HCT116 (cell line): ENCODE measurements at places on chromosomes 12 and 14. TPM values are rescaled to one million over a fixed set of nuclear protein-coding genes. Genes with fewer than 3 reads are reported as not detected.

DNA sequence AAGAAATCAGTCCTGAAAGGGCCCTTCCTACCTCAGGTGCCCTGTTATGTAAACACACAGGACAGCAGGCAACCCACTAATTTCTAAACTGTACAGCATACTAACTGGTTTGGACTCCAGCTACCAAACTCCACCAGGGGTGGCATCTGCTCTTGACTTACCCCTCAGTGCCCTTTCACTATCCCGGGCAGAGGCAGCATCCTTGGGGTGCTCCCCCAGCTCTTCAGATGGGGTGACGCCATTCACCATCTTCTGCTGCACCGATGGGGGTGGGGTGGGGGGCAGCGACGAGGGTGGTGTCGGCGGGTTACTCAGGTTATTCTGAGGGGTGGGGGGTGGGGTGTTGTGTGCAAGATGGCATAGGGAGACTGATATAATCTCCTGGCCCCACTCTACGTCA lies 11.5 kb upstream of the PRKAG1 start:
- no peak overlapping the region for H3K27ac ChIP-seq
- no peaks in the 10 kb centered on the region for H3K4me1 ChIP-seq
- DNase-seq = no peak
- peaks cover 38% of the 10 kb centered on the region for H3K36me3 ChIP-seq

DNA sequence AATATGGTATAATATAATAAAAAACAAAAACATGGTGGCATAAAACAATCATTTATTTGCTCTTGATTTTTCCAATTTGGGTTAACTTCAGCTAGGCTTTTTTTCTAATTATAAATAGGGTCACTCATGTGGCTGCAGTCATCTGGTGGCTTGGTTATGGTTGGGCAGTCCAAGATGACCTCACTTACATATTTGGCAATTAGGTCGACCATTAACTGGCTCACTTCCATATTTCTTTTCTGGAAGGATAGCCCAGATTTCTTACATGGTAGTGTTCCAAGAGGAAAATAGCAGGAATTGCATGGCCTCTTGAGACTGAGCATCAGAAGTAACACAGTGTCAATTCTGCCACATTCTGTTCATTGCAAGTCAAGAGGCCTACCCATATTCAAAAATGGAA lies 153.4 kb downstream of the FUT8 start:
- no peaks in the 10 kb centered on the region for H3K36me3 ChIP-seq
- no peak overlapping the region for H3K4me3 ChIP-seq
- DNase-seq = no peak
- H3K27me3 ChIP-seq = no peaks in the 10 kb centered on the region

GRCh38 chr12:107377596-107378385 lies 284.4 kb upstream of the CRY1 start:
- no peaks in the 10 kb centered on the region for H3K36me3 ChIP-seq
- H3K4me1 ChIP-seq = peaks cover 24% of the 10 kb centered on the region
- H3K4me3 ChIP-seq = no peak overlapping the region
- DNase-seq = no peak
- H3K27me3 ChIP-seq = no peaks in the 10 kb centered on the region
- H3K27ac ChIP-seq = no peak overlapping the region

DNA sequence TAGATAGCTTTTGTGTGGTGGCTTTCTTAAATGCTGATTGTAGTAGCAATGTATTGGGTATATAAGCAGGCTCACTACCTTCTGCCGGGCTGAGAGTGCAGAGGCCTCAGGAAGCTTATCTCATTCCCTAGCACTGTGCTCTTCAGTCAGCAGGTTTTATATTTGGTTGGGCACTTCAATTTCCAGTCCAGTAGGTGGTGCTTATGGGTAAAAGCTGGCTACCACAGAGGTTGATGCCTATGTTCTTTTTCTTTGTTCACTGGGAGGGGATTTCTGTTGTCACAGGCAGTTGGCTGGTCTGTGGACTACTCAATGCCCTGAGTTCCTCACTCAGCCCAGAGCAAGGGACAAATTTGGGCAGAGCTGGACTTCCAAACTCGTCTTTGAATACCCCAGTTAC lies 43.0 kb upstream of the GLIPR1 start:
- no peak overlapping the region for H3K4me3 ChIP-seq
- DNase-seq = no peak
- no peaks in the 10 kb centered on the region for H3K27me3 ChIP-seq
- H3K27ac ChIP-seq = no peak overlapping the region
- H3K4me1 ChIP-seq = no peaks in the 10 kb centered on the region

DNA sequence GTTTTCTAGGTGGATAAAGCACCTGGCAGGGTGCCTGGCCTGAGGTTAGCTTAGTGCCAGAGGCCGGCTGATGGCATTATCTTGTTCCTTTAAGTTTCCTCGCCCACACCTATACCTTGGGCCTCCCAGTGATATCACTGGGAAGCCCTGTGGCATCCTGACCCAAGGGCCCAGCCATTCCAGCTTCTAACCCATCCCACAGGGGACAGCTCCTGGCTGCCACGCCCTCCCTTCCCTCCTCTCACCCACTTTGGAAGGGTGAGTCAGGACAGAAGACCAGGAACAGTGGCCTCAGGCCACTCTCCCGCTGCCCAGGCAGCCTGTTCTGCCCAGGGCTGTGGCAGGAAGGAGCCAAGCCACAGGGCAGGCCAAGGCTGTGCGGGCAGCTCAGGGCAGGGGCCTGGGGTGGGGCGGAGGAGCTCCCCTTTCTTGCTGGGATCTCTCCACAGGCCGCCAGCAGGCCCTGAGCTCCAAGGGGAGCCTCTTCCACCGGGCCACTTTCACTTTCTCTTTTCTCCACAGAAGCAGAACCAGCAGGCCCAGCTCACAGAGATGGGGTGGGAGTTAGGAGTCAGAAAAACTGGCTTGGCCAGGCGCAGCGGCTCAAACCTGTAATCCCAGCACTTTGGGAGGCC lies 75.1 kb downstream of the IRF2BPL start:
- H3K4me1 ChIP-seq = peaks cover 99% of the 10 kb centered on the region
- peak; percentile 81 for DNase-seq

The POP5 gene
- 66.9 TPM for total RNA-seq

DNA sequence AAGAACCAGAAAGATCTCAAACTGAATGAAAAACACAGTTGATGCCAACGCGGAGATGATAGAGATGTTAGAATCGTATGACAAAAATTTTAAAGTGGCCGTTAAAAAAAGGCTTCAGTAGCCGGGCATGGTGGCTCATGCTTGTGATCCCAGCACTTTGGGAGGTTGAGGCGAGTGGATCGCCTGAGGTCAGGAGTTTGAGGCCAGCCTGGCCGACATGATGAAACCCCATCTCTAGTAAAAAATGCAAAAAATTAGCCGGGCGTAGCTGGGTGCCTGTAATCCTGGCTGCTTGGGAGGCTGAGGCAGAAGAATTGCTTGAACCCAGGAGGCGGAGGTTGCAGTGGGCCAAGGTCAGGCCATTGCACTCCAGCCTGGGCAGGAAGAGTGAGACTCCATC lies 5.4 kb upstream of the ACVRL1 start:
- no peaks in the 10 kb centered on the region for H3K36me3 ChIP-seq
- no peaks in the 10 kb centered on the region for H3K27me3 ChIP-seq
- H3K27ac ChIP-seq = no peak overlapping the region
- H3K4me1 ChIP-seq = no peaks in the 10 kb centered on the region
- DNase-seq = no peak

- peak overlapping the region; percentile 60 for H3K4me3 ChIP-seq
- peak; percentile 78 for DNase-seq
- H3K27me3 ChIP-seq = no peaks in the 10 kb centered on the region
- peaks cover 22% of the 10 kb centered on the region for H3K4me1 ChIP-seq
- no peaks in the 10 kb centered on the region for H3K36me3 ChIP-seq
Measured at GRCh38 chr12:1605129-1606020, 11.0 kb upstream of the FBXL14 start.

GRCh38 chr12:70120970-70121369 lies 122.3 kb upstream of the CNOT2 start:
- no peaks in the 10 kb centered on the region for H3K36me3 ChIP-seq
- no peak overlapping the region for H3K27ac ChIP-seq
- no peaks in the 10 kb centered on the region for H3K27me3 ChIP-seq
- no peak overlapping the region for H3K4me3 ChIP-seq
- no peak for DNase-seq

- no peaks in the 10 kb centered on the region for H3K36me3 ChIP-seq
- H3K4me1 ChIP-seq = no peaks in the 10 kb centered on the region
- no peak for DNase-seq
- no peak overlapping the region for H3K27ac ChIP-seq
- no peak overlapping the region for H3K4me3 ChIP-seq
Measured at GRCh38 chr14:30077946-30078345, 150.3 kb upstream of the PRKD1 start.
